Karpas-422 (cell line): ENCODE measurements at places on chromosomes 5 and 9. TPM values are rescaled to one million over a fixed set of nuclear protein-coding genes. Genes with fewer than 3 reads are reported as not detected.
A peak's percentile ranks its signal among the peaks of the same experiment; 100 is the strongest.

DNA sequence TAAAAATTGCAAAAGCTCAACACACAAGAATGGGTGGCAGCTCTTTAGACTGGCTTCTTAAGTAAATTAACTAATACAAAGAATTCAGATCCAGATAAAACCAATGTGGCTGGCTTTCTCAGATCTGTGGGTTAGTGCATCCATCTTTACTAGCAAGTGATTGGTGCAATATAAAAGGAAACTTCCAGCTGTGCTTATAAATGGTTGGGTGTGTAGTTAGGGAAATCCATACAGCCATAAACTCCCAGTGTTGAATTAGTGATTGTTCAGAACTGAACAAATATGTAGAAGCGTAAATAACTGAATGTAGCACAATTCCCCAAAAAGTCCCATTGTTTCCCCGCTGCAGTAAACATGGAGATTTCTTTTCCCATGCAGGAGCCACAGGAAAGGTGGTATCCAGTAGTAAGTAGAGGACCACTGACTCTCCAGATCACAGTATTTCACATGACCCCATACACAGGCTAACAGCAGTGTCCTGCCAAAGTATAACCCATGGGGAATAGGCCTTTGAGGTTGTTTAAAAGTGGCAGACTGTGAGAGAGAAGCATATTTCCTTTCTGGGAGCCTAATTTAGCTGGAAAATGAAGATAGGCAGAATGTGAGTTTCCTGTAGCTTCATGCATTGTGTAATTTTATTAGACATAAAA, 173.1 kb upstream of the SLC12A2 start:
- no peak overlapping the region for H3K4me3 ChIP-seq
- peaks cover 52% of the 10 kb centered on the region for H3K4me1 ChIP-seq
- no peaks in the 10 kb centered on the region for H3K27me3 ChIP-seq
- DNase-seq: no peak

GRCh38 chr5:91219803-91220371, 163.2 kb downstream of the ARRDC3 start:
- no peak overlapping the region for H3K4me3 ChIP-seq
- no peaks in the 10 kb centered on the region for H3K36me3 ChIP-seq
- H3K4me1 ChIP-seq: no peaks in the 10 kb centered on the region

DNA sequence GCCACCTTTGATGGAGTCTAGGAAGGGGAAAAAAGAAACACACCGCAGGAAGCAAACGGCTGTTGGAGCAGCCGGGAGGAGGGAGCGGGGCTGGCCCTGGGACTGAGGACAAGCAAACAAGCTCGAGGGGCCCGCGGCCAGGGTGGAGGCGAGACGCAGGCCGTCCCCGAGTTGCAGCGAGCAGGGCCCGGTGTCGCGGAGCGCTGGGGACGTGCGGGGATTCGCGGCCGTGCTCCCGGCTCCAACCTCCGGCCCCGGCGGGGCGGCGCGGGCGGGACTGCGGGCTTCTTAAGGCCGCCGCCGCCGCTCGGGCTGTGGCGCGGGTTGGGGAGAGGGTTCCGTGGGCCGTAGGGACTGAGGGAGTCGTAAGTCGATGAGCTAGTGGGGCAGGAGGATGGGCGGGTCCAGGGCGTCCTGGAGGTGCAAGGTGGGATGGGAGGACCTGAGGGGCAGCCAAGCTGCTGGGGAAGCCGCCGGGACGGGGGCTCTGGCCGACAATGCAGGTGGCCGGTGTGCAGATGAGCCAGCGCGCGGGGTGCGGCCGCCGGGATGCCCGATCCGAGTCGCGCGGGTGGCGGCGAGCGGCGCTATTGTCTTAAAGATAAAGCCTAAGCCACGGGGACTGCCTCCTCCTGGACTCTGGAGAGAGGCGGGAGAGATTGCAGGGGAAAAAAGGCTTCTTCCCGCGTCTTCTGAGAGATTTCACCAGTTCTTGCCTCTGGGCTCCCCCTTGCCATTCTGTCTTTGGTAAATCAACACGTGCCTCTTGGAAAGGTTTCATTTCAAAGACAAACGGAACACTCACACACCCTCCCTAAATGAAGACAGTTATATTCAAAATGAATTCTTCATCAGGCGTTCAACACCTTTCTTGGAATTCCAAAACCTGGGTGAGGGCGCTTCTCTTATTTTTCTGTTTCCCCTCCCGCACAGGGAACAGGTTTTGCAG, 1.6 kb upstream of the HAPLN1 start:
- no peaks in the 10 kb centered on the region for H3K27me3 ChIP-seq
- no peaks in the 10 kb centered on the region for H3K36me3 ChIP-seq
- no peak overlapping the region for H3K27ac ChIP-seq
- no peaks in the 10 kb centered on the region for H3K4me1 ChIP-seq

DNA sequence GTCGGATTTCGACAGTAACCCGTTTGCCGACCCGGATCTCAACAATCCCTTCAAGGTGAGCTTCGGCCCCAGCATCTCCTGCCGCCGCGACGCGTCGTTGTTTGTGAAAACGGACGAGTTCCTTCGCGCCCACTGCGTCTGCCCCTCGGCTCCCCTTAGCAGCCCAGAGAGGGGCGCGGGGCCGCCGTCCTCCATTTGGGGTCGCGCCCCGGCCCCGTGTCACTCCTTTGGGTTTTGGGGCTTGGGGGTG, 182 bp downstream of the SCAMP1 start:
- DNase-seq: no peak
- H3K4me1 ChIP-seq: peaks cover 30% of the 10 kb centered on the region
- H3K27ac ChIP-seq: peak overlapping the region; percentile 91
- no peaks in the 10 kb centered on the region for H3K27me3 ChIP-seq

DNA sequence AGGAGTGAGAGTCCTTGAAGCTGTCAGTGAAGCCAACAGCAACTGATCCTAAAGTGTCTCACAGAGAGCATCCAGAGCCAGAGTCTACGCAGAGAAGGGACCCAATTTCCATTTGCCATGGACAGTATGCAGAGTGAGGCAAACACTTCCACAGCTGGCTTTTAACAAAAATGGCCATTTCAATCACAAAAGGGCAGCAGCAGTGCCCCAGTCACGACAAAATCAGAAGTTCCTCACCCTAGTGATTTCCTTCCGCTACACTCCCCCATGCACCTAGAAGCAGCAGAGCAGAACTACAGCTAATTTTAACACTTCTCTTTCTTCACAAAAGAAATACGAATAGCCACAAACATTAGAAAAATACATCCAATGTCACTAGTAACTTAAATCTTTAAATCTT, 27.9 kb downstream of the FBXW11 start:
- peaks cover 12% of the 10 kb centered on the region for H3K4me1 ChIP-seq
- H3K27ac ChIP-seq: no peak overlapping the region
- H3K4me3 ChIP-seq: no peak overlapping the region
- no peaks in the 10 kb centered on the region for H3K27me3 ChIP-seq
- H3K36me3 ChIP-seq: peaks cover 32% of the 10 kb centered on the region
- no peak for DNase-seq

DNA sequence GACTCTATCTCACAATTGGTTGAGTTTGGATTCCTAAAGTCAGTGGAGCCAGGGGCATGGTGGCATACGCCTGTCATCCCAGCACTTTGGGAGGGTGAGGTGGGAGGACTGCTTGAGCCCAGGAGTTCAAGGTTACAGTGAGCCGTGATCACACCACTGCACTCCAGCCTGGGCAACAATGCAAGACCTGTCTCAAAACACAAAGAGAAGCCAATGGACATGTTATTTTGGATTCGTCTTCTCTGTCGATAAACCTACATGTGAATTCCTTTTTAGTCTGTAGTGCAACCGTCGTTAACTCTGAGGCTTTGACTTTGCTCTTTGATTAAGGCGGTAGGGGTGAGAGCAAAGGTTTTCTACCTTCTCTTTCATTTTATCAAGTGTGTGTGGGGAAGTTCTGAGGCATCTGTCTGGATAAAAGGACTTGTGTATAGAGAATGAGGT, 142.7 kb downstream of the KDM4C start:
- H3K27ac ChIP-seq: no peak overlapping the region
- no peak for DNase-seq
- H3K4me1 ChIP-seq: no peaks in the 10 kb centered on the region
- H3K27me3 ChIP-seq: no peaks in the 10 kb centered on the region
- H3K36me3 ChIP-seq: 0 out of 2 replicates have a peak, but pooled peaks cover 1% of the 10 kb centered on the region

GRCh38 chr9:7094052-7094451, 336.3 kb downstream of the KDM4C start:
- no peak for DNase-seq
- peaks cover 7% of the 10 kb centered on the region for H3K4me1 ChIP-seq
- no peak overlapping the region for H3K27ac ChIP-seq
- no peak overlapping the region for H3K4me3 ChIP-seq

GRCh38 chr5:136260656-136261055, 67.7 kb upstream of the SMIM32 start:
- no peak overlapping the region for H3K27ac ChIP-seq
- no peaks in the 10 kb centered on the region for H3K36me3 ChIP-seq
- no peak overlapping the region for H3K4me3 ChIP-seq
- H3K4me1 ChIP-seq: no peaks in the 10 kb centered on the region
- DNase-seq: no peak

- no peak overlapping the region for H3K27ac ChIP-seq
- no peaks in the 10 kb centered on the region for H3K36me3 ChIP-seq
- no peak overlapping the region for H3K4me3 ChIP-seq
- no peaks in the 10 kb centered on the region for H3K27me3 ChIP-seq
These were observed 227.6 kb upstream of the ELL2 start for GRCh38 chr5:96189028-96189826.

- H3K27ac ChIP-seq: peak overlapping the region; percentile 50; the same call in 1 of the 2 replicates
- no peak overlapping the region for H3K4me3 ChIP-seq
- no peaks in the 10 kb centered on the region for H3K27me3 ChIP-seq
- DNase-seq: peak; percentile 72
- no peaks in the 10 kb centered on the region for H3K36me3 ChIP-seq
These were observed 9.7 kb upstream of the RALGDS start for GRCh38 chr9:133130685-133131244.

The F2RL1 gene
- total RNA-seq: not detected in 2 replicates

The MBLAC2 gene
- 8.3 and 18.0 TPM in 2 replicates for total RNA-seq

The FYB1 gene
- 2.7 and 2.8 TPM in 2 replicates for total RNA-seq
